ENCODE measurements at places on chromosomes 13 and 19. TPM values are rescaled to one million over a fixed set of nuclear protein-coding genes. Genes with fewer than 3 reads are reported as not detected.
A peak's percentile ranks its signal among the peaks of the same experiment; 100 is the strongest.

- DNase-seq = peak; percentile 67
Measured at GRCh38 chr19:13849991-13850909, 26.7 kb upstream of the NANOS3 start.

Gene KIR3DL2
- 0.47 TPM for total RNA-seq

Gene ANGPTL4
- total RNA-seq = not detected

GRCh38 chr13:113472355-113473025, 18.0 kb downstream of the DCUN1D2 start:
- no peak for DNase-seq
